ENCODE measurements at places on chromosomes 6 and 20.

DNA sequence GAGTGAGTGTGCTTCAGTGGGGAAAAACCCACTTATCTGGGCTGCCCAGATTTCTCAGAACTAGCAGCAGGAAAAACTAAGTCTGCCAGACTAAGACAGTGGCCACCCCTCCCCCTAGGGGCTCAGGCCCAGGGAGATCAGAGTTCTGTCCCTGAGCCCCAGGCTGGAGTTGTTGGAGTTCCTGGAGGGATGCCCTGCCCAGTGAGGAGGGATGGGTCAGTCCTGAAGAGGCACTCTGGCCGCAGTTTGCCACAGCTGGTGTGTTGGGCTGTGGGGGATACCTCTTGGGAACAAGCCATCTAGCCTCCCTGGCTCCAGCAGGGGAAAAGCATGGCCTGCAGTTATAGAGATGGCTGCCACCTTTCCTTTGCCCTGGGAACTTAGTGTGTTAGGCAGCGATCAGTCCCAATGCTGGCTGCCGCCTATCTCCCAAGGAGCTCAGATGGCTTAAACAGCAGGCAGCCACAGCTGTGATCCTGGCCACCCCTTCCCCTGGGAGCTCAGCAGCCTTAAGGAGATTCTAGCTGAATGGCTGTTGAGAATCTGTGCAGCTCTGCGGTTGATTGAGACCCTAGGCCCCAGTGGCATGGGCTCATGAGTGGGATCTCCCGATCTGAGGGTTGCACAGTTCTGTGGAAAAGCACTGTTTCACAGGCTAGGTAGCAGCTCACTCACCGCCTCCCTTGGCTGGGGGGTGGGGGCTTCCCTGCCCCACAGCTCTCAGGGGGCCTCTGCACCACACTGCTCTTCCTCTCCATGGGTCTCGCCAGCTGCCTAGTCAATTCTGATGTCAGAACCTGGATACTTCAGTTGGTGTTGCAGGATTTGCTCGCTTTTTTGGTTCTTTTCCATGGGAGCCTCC, 13.2 kb downstream of the SIRPG start:
- no peak for DNase-seq

DNA sequence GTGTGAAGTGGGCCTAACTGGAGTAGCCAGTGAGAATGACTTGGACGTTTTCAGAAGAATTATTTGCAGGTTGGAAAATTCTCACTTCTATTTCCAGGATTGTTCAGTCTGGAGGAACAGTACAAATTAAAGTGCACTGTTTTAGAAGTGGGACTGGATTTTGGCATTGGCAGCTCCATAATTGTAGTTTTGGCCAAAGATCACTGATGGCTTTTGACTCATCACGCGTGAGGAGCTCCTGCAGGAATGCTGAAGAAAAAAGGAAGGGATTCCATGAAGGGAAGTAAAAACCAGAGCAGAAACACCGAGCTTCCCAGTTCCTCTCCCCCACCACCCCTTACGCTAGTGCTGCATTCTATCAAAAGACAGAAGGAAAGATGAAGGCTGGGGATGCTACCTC, 103.5 kb downstream of the JARID2 start:
- no peak for DNase-seq

DNA sequence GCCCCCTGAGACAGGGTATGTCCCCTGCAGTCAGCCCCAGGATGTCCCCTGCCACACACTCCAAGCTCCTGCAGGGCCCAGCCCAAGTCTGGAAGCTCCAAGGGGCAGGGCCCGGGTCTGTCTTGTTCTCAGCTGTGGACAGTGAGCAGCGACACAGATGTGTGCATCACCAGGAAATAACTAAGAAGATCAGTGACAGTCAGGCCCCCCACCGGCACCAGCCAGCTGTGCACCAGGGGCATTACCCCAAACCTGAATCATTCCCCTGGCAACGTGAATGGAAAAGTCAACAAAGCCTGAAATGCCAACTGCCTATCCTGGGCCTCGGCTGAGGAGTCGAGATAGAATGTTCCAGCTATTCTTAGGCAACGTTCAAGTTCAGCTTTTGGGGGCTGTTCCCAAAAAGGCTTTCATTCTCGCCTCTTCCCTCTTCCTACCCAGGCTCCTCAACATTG, 105.0 kb downstream of the PREX1 start:
- DNase-seq: no peak

DNA sequence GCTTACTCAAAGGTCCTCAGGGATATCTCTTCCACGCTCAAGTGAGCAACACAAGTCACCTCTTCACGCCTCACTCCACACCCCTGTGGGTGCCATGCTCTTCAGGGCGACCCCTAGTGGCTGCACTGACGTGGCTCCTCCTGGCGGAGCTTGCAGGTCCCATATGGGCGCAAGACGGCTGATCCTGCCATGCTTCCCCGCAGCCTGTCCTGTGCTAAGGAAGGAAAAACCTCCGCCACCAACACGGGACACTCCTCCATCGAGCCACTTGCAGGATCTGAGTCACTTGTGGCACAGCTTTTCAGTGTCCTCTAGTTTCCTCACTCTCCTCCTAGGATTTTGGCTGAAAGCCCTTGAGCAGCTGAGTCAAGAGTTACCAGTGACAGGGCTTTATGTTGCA, 90.7 kb downstream of the KHDC1L start:
- DNase-seq: no peak

- no peak for DNase-seq
Measured at GRCh38 chr6:22804620-22805261, 235.4 kb downstream of the HDGFL1 start.

DNA sequence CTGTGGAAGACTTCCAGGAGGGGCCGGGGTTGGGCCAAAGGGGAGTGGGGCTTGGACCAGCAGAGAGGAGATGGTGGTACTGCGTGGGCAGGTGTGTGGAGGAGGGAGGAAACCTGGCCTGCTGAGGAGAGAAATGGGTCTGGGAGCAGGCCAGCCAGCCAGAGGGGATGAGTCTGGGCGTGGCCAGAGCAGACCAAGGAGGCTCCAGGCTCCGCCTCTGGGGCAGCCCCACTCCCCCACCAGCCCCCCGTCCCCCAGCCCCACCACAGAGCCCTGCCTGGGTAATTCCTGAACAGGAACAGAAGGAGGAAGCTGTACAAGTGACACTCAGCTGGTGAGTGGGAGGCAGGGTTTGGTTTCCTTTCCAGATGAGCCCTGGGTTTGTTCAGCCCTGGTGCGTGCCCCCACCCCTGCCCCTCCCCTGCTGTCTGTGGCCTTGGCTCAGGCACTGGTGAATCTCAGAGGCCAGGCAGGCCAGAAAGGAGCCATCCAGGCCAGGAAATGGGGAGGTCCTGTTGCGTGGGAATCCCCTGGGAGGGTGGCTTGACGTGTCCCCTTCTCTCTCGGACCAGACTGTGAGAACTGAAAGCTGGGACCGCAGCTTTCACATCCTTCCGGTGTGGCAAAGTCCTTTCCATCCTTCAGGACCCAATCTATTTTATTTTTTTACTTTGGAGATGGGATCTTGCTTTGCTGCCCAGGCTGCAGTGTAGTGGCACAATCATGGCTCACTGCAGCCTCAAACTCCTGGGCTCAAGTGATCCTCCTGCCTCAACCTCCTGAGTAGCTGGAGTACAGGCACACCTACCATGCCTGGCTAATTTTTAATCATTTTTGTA, 9.4 kb upstream of the SRC start:
- no peak for DNase-seq

- DNase-seq: no peak
Measured at GRCh38 chr6:100115407-100116101, 121.5 kb upstream of the MCHR2 start.

DNA sequence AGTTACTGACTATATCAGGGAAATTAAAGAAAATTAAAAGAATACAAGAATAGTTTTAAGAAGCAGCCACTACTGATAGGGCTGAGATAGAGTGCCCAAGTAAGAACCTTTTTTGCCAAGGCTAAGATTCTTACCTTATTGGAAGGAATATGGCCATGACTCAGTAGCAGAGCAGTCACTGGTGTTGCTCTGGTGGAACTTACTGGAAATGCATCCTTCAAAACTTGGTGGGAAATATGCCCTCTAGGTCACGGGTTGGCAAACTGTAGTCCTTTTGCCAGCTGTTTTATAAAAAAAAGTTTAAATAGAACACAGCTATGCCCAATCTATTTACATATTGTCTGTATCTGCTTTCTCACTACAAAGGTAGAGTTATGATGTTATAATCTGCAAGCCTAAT, 6.0 kb downstream of the HSF2 start:
- no peak for DNase-seq

GRCh38 chr6:11230158-11231107, 2.0 kb downstream of the NEDD9 start:
- no peak for DNase-seq

GRCh38 chr6:97689078-97689754, 406.2 kb upstream of the MMS22L start:
- no peak for DNase-seq

DNA sequence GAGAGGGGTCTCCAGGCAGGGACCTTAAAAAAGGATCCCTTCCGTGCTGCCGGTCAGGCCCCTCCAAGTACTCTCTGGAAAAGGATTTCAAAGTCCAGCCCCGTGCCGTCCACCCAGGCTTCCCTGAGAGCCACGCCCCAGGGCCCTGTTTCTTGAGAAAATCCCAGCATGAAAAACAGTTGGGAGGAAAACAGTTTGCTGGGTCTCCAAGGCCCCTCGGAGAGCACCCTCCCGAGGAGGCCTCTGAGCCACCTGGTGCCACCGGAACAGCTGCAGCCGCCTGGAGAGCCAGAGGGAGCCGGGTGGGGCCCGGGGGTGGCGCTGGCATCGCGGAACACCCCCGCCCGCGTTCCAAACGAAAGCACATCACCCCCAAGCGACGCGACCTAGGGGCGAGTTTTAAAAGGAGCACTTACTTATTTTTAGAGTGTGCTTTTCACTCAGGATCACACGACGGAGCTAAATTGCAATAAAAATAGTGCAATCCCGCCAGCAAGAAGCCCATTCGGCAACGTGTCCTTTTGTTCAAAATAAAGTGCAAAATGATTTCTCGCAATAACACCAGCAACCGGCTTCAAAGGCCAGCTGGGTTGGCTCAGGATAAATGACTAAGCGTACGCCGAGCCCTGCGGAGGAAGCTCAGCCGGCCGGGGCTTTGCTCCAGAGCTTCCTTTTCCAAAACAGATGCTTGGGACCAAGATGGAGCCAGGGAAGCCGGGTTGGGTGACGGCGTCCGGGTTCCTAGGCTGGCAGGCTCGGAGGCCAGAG, 64.2 kb downstream of the YTHDF1 start:
- DNase-seq: no peak

DNA sequence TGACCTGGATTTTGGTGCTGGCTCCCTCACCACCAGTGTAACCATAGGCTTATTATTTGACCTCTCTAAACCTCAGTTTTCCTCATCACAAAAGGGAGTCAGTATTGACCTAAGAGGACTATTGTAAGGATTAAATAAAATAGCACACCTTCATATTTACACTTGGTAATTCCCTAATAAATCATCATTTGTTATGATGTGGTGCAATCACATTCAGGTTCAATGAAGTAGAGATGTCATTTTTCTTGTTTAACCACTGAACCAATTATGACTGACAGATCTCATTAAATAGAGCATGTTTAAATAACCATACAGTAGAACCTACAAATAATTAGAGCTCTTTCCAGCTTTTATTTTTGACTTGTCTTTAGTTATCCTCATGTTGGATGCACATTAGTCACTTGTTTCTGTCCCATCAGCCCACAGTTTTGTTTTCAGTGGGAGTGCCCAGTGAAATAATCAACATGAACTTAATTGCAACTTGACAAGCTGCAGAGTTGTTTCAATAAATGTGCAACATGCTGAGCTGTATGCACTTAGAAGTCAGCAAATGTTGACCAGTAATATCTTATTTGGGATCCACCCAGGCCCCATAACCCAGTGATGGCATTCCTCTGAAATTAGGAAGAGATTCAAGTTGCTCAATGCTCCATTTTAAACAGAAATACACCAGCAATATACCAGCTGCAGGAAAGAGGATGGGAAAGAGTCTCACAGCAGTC, 451.7 kb upstream of the MARCKS start:
- DNase-seq: no peak

GRCh38 chr6:136158971-136159370, 91.1 kb downstream of the MTFR2 start:
- no peak for DNase-seq

DNA sequence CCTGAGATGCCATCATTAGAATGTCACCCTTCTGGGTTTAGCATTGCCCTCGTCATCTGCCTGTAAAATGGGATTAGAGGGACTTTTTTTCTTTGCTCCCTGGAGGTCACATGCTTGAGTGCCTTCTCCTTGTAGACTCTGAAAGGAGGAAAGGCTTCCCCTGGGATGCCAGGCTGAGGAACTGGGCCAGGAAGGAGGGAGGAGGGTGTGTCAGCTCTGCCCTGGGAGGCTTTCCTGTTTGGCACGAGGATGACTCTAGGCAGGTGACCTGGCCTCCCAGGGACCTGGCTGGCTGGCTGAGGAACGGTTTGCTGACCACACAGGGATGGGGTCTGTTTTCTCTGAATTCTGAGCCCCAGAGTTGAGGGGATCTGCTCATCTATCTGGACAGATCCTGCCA, 137.9 kb upstream of the RNF24 start:
- no peak for DNase-seq

DNA sequence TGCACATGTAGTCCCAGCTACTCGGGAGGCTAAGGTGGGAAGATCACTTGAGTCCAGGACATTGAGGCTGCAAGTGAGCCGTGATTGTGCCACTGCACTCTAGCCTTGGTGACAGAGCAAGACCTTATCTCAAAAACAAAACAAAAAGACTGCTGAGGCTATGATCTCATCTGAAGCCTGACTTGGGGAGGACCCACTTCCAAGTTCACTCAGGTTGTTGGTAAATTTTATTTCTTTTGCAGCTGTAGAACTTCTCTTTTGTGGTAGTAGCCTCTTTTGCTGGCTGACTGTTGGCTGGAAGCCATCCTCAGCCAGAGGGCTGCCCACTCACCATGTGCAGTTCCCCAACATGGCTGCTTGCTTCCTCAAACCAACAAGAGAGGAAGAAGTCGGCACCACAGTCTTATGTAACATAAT, 36.8 kb upstream of the ME1 start:
- no peak for DNase-seq

- no peak for DNase-seq
Measured at GRCh38 chr20:57785720-57786119, 75.9 kb upstream of the PMEPA1 start.

DNA sequence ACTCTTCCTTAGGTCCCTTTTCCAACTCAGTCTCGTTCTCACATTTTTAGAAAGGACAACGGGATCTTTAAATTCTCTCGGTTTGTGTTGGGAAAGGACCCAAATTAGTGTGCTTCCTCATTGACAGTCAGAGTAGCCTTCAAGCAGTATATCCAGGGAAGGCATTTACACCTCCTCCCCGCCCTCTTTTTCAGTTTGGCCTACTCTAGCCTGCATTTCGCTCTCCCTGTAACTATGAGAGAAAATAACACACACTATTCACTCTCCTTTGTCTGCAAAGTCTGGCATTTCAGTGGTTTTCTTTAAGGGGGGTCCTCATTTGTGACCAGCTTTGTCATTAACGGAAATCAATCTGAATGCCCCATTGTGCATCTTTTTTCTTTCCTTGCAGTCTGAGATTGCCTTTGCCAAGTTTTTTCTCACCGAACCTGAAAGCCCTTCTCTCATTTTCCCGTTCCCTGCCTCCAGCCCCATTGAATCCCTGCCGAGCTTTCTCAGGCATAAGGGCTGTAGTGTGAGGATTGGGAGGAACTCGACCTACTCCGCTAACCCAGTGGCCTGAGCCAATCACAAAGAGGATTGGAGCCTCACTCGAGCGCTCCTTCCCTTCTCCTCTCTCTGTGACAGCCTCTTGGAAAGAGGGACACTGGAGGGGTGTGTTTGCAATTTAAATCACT, 393 bp upstream of the FABP7 start:
- DNase-seq: no peak

GRCh38 chr20:1900321-1900801, 5.2 kb downstream of the SIRPA start:
- DNase-seq: no peak

GRCh38 chr6:149359440-149359839, 40.6 kb upstream of the SUMO4 start:
- no peak for DNase-seq

Data from T-helper 9 cell (primary cell).